ENCODE measurements at places on chromosomes 16 and 17.

- DNase-seq = no peak
Observed at GRCh38 chr17:77908501-77908900, 50.0 kb upstream of the TNRC6C start.

DNA sequence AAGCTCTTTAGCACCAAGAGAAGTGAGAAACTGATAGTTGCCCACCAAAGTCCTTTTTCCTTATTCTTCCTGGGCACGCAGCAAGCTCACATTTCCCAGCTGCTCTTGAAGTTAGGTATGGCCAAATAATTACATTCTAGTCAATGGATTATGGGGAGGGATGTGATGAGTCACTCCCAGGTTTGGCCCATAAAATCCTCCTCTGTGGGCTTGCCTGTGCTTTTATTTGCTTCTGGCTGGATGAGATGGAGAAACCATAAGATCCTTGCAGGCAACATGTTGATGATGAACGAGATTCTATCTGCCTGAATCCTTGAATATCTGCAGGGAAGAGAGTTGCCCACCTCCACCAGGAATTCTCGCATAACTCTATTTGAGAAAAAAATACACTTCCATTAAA, 568.3 kb upstream of the SALL1 start:
- DNase-seq = no peak

DNA sequence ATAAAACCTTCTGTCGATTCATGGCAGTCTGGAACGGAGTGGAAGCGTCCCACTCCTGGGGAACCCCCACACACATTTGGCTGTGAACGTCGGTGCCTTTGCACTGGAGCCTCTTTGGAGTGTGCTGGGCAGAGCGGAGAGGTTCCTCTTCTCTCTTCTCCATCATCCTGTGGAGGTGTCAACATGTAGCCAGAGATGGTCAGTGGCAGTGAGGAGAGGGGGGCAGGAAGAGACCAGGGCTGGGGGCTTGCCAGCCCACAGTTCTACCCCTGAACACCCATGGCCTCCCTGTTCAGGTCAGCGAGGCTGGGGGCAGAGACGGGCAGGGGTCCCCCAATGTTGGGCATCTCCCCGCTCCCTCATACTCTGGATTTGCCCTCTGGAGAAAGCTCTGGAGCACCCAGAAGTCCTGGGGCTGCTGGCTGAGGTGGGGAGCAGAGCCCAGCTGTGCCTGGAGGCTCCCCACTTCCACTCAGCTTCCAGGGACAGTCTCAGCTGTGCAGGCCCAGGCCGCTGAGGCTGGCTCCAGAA, 223.7 kb downstream of the SEC14L1 start:
- no peak for DNase-seq

GRCh38 chr16:78633551-78633950, 534.1 kb downstream of the WWOX start:
- DNase-seq = no peak

- peak; percentile 38 for DNase-seq
Observed at GRCh38 chr17:21019976-21020586, 22.7 kb downstream of the USP22 start.

All from NCI-H1694 treated with DMSO at 0.1 percent for 48 hours (cell line).